ENCODE measurements at places on chromosomes 13 and 19. TPM values are rescaled to one million over a fixed set of nuclear protein-coding genes. Genes with fewer than 3 reads are reported as not detected.

The CHST8 gene
- total RNA-seq, result not detected

GRCh38 chr13:90270226-90270625, 1077.3 kb upstream of the MIR17HG start:
- H3K27me3 ChIP-seq, result no peaks in the 10 kb centered on the region
- DNase-seq, result no peak
- no peak overlapping the region for H3K27ac ChIP-seq
- H3K36me3 ChIP-seq, result no peaks in the 10 kb centered on the region
- H3K4me1 ChIP-seq, result no peaks in the 10 kb centered on the region

DNA sequence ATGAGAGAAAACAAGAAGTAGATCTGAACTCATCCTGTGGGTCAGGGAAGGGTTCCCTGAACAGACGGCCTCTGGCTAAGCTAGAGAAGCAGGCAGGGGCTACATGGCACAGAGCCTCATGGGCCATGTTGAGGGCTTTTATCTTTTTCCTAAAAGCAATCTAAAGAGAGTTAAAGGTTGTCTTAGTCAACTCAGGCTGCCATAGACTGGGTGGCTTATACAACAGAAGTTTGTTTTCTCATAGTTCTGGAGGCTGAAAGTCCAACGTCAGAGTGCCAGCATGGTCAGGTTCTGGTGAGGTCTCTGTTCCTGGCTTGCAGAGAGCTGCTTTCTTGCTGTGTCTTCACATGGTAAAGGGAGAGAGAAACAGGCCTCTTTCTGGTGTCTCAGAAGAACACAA, 2.9 kb upstream of the MBNL2 start:
- H3K4me3 ChIP-seq, result no peak overlapping the region
- H3K27ac ChIP-seq, result no peak overlapping the region
- H3K27me3 ChIP-seq, result no peaks in the 10 kb centered on the region
- peaks cover 21% of the 10 kb centered on the region for H3K4me1 ChIP-seq
- H3K36me3 ChIP-seq, result peaks cover 2% of the 10 kb centered on the region

The UBE2L5 gene
- total RNA-seq, result not detected

The TMEM38A gene
- total RNA-seq, result 0.83 TPM

DNA sequence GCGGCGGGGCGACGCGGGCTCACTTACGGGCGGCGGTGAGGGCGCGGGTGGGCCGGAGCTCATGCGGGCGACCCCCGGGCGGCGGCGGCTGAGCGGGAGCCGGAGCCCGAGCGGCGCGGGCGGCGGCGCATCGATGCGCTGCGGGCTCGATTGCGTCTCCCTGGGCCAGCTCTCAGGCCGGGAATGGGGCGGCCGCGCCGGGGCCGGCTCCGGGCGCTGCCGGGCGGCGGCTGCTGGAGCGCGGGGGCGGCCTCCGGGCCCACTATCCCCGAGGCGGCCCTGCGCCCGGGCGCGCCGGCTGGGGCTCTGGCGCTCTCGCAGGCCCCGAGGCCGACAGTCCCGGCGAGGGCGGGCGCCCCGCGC, 1.4 kb upstream of the TSHZ3 start:
- no peak overlapping the region for H3K27ac ChIP-seq
- H3K4me1 ChIP-seq, result peaks cover 31% of the 10 kb centered on the region
- peaks cover 69% of the 10 kb centered on the region for H3K27me3 ChIP-seq
- H3K36me3 ChIP-seq, result peaks cover 4% of the 10 kb centered on the region

- H3K4me3 ChIP-seq, result no peak overlapping the region
- peaks cover 29% of the 10 kb centered on the region for H3K27me3 ChIP-seq
- peaks cover 15% of the 10 kb centered on the region for H3K4me1 ChIP-seq
- peaks cover 12% of the 10 kb centered on the region for H3K36me3 ChIP-seq
- no peak overlapping the region for H3K27ac ChIP-seq
- DNase-seq, result no peak
These were observed 802 bp downstream of the DMPK start for GRCh38 chr19:45781214-45782161.

The PPAN gene
- 222 TPM for total RNA-seq

GRCh38 chr19:58582985-58583384, 9.8 kb upstream of the MZF1 start:
- H3K27me3 ChIP-seq, result no peaks in the 10 kb centered on the region
- peaks cover 8% of the 10 kb centered on the region for H3K36me3 ChIP-seq
- H3K27ac ChIP-seq, result no peak overlapping the region
- no peak overlapping the region for H3K4me3 ChIP-seq

The ARHGAP33 gene
- total RNA-seq, result 26.4 TPM

GRCh38 chr13:21225841-21226581, 49.6 kb downstream of the MRPL57 start:
- H3K4me3 ChIP-seq, result no peak overlapping the region
- H3K27me3 ChIP-seq, result peaks cover 23% of the 10 kb centered on the region
- no peak overlapping the region for H3K27ac ChIP-seq

DNA sequence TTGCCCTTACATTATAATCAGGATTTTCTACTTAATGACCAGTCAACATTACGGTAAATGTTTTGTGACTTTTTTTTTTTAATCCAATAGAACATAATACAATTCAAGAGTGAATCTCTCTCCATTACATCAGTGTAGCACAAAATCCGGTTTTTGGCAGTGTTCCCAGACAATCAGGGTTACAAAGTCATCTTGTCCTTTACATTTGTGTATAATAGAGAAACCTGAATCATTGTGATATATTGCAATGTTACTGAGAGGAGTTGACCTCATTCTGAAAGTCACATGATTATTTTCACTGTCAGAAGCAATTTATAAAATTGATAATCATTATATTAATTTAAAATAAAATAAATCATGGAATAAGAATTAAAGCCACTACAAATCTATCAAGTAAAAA, 1346.0 kb upstream of the SPRY2 start:
- no peaks in the 10 kb centered on the region for H3K27me3 ChIP-seq
- H3K27ac ChIP-seq, result no peak overlapping the region
- no peaks in the 10 kb centered on the region for H3K4me1 ChIP-seq

GRCh38 chr13:23488442-23488841, 54.9 kb upstream of the SACS start:
- no peak for DNase-seq
- H3K27me3 ChIP-seq, result peaks cover 6% of the 10 kb centered on the region
- H3K27ac ChIP-seq, result no peak overlapping the region
- H3K4me3 ChIP-seq, result no peak overlapping the region
- no peaks in the 10 kb centered on the region for H3K36me3 ChIP-seq

DNA sequence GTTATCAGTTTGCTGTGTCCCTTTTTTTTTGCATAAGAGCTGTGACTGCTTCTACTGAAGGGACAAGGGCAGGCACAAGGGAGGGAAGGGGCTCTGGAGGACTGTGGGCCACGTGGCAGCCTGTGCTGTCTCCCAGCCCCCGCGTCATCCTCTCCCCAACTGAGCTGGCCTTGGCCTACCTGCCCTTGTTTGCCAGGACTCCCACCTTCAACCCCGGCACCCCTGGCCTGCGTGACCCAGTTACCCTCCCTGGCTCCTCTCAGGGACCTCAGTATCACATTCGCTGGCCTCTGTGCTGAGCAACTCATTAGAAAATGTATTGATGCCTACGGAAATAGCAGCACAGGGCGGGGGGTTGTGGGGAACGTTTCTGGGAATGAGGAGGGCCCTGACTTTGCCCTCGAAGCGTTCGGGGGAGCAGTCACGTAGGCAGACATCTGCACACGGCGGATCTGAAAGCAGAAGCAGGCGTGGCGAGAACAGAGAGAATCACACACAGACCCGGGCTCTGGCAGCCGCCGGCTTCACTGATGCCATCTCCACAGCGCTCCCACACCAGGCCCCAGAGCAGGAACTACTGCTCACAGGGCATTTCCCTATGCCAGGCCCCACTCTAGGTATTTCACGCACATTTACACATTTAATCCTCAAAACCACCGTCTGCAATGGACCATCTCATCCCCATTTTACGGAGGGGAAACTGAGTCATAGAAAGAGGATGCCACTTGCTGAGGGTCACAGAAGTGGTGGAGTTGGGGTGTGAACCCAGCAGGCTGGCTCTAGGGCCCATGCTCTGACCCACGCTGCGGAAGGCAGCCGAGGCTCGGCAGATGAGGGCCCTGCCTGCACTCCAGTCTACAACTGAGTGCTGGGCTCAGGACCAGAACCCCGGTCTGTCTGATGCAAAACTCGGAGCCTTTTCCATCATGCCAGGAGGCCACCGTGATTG, 5.7 kb upstream of the ATF5 start:
- DNase-seq, result no peak
- H3K4me1 ChIP-seq, result peaks cover 44% of the 10 kb centered on the region
- H3K27ac ChIP-seq, result no peak overlapping the region
- H3K27me3 ChIP-seq, result no peaks in the 10 kb centered on the region
- peaks cover 65% of the 10 kb centered on the region for H3K36me3 ChIP-seq

Measured in activated CD4-positive, alpha-beta T cell treated with anti-CD3 and anti-CD28 coated beads, Interleukin-2, amount 10 ng/mL, durations not matched to agents 24 days and 14 days (primary cell).